ENCODE measurements at places on chromosomes 3 and 15.

DNA sequence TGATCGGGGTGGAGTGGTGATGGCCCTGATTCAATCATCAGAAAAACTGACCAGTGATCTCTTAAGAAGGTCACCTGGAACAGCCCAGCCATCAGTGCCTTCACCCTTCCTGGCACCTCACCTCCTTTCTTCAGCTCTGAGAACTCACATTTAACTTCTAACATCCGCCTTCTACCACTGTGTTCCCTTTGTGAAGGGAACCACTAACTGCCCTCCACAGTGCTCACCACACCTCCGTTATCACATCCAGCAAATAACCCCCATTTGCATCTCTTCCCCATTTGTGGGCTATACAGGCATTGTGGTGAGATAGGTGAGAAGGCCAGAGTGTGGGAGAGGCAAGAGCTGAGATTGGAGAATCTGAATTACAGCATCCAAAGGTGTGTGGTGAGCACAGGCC is 107.4 kb downstream of the PLCL2 start:
- DNase-seq, result no peak

- DNase-seq, result no peak
Measured at GRCh38 chr15:72382146-72382545, 6.3 kb upstream of the HEXA start.

GRCh38 chr15:68367992-68368391 is 64.0 kb downstream of the ITGA11 start:
- no peak for DNase-seq

DNA sequence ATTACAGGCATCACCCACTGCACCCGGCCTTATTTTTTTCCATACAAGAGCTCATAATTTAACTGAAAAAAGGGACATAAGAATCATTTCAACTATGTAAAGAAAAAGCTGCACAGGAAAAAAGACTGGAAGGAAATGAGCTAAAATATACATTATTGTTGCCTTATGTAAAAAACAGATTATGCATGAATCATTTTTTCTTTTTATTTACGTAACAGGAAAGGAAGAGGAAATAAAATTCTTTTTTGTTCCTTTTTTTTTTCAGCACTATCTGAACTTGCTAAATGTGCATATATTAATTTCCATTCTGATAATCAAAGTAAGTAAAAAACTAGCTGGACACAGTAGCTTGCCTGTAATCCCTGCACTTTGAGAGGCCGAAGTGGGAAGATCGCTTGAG is 12.1 kb downstream of the KIF9 start:
- DNase-seq, result no peak

DNA sequence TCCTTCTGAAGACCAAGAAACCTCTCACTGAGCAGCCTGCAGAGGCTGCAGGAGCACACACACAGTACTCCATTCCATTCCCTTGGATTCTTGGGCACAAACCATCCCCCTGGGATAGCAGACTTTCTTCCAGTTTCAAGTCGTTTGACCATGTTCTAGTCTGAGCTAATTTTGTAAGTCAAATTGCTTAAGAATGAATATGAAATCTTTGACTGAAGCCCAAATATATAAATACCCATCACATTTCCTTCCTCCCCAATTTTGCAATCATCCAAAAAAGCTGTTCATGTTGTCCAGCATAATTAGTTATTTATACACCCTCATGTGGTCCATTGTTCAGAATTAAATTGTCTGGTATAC is 231.2 kb upstream of the TPRG1 start:
- DNase-seq, result no peak

- DNase-seq, result no peak
Measured at GRCh38 chr3:136672457-136672856, 79.7 kb downstream of the STAG1 start.

- DNase-seq, result no peak
Measured at GRCh38 chr3:172354931-172355499, 93.2 kb downstream of the GHSR start.

DNA sequence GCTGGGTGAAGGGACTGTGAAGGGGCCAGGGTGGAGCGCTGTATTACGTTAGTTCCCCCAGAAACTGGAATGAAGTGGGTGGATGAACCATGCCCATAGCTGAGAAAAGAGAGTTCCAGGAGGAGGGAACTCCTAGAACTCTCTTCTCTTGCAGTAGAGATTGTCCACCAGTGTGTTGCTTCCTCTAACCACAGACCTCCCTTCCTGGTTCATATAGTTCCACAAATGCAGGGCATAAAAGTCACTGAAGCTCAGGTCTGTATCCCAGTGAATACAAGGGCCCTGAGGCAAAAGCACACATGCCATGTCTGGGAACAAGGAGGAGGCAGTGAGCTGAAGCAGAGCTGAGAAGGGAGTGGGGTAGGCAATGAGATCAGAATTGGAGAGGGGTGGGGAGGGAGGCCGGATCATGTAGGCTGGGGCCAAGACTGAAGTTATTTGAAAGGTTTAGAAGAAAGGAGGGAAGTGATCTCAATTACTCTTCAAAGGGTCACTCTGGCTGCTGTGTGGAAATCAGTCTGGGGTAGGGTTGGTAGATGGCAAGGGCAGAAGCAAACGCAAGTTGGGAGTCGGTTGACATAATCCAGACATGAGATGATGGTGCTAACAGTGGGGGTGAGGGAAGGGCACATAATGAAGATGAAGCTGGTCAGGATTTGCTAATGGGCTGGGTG is 6.5 kb downstream of the A4GNT start:
- DNase-seq, result no peak

DNA sequence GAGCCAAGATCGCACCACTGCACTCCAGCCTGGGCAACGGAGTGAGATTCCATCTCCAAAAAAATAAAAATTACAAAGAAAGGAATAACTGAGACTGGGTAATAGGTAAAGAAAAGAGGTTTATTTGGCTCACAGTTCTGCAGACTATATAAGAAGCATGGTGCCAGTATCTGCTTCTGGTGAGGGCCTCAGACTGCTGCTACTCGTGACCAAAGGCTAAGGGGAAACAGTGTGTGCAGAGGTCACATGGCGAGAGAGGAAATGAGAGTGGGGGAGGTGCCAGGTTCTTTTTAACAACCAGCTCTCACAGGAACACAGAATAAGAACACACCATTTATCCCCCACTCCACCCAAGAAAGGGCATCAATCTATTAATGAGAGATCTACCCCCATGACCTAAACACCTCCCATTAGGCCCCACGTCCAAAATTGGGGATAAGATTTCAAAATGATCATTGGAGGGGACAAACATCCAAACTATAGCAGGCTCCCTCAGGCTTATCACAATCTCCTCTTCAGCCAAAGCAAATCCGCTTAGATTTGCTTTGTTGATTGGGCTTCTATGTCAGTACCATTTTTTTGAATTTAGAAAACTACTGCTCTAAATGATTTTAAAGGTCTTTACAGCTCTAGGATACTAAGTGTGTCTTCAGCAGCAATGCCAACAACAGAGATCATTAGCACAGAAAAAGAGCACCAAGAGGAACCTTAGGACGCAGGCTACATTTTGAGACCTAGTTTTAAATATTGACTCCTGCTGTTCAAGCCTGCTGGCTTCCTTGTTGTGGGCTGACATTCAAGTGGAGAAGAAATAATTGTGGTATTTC is 84.2 kb upstream of the TBL1XR1 start:
- DNase-seq, result peak; percentile 12

DNA sequence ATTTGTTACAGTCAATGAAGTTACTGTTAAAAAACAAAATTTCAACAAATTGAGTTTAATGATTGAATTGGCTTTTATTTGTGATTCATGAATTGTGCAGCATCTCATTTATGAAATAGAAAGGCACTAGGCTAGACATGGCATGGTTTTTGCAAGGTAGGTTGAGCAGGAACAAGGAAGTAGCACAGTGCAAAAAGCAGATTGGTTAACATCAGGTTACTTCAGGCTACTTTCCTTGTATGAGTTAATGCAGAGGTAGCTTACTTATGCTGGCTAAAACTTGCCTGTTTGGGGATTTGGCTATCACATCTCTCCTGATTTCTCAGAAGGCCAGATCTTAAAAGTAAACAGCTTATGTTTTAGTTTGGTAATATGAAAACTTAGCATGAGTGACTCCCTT is 23.0 kb upstream of the SV2B start:
- no peak for DNase-seq

DNA sequence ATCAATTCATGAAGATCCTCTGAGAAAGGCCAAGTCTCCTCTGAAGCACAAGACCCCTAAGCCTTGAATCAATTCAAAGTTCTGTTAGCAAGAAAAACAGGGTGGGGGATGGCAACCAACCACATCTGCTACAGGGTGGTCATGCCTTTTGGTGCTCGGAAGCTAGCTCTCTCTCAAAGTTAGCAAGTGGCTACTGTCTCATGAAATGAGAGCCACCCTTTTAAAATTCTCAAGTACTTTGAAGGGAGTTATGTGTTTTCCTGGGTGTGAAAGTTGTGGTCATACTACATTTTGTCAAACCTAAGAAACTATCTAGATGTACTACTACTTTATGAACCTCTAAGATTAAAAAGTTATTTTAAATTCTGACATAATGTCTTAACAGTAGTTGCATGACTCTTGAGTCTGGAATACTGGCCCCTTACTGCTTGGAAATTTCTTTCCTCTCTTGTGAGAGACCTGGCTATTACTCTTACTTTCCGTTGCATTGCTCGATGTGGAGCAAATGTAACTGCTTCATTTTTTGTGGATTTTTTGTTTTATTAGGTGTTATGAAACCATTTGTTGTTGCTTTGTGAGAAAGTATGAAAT is 116.1 kb downstream of the CHST2 start:
- no peak for DNase-seq

DNA sequence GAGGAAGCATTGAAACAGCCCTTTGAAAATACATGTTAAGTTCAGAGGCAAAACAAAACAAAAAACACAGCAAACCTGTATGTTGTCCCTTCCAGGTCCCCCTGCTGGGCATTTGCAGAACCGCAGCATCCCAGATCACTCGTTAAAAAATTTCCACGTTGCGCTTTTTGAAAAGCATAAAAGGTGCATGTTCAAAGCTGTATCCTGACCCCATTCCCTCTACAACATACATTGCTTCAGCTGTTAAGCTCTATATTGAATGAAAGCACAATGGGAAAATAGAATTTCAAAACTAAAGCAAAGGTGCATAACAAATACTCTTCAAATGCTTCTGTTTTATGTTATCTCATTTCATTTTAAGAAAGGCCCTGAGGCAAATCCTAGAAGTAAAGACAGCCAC is 328.3 kb downstream of the THSD4 start:
- DNase-seq, result peak; percentile 15

- DNase-seq, result no peak
Measured at GRCh38 chr3:61595288-61595687, 33.9 kb downstream of the PTPRG start.

DNA sequence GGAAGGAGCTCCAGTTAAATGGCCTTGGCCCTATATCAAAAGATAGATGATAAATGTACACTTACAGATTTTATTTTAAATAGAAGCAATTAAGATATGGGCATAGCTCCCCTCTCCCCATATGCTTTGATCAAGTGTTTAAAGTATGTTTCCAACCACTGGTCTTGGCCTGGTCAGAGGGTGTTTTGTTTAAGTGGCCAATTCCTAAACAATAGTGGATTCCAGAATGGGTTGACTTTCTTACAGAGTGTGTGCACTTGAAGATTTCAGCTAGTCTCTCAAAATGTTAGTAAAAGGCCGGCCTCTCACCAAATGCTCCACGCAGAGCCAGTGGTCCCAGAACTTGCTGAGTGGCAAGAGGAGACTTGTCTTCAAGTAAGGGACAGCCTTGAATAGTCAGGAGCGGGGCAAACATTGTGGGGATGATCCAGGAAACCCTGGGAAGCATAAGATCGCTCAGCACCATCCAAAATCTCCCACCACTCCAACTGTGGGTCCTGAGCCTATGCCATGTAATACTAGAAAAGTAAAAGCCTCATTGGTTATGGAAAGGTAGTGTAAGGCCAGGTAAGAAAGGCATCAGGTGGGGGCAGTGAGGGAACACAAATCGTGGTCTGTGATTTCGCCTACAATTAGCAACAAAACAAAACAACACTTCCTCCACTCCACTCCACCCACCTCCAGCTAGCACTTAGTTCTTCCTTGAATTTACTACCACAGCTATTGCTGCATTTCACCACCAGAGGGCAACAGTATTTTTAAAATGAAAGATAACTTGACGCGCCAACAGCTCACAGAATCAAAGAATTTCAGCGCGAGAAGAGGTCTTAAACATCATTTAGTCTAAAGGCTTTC is 4.8 kb downstream of the RARRES1 start:
- peak; percentile 72 for DNase-seq

- no peak for DNase-seq
Measured at GRCh38 chr3:100480081-100480480, 12.3 kb upstream of the TMEM45A start.

- DNase-seq, result no peak
Measured at GRCh38 chr15:54810496-54810895, 386.2 kb downstream of the RSL24D1 start.

DNA sequence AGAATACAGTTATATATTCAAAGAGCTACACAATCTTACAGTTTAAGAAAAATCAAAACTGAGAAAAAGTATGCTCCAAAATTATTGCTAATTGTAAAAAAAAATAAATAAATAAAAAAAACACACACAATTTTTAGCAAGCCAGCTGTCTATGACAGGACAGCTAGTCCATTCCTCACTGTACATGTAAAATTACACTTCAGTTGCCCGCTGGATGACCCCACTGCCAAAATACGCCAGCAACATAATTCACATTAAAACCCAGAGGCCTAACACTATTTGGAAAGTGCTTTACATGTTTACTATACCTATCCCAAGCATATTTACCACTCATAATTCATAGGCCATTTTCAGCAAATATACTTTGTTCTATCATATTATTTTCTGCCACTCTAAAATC is 5.8 kb downstream of the MYO9A start:
- DNase-seq, result no peak

GRCh38 chr15:35168464-35168863 is 83.4 kb upstream of the NANOGP8 start:
- DNase-seq, result no peak

DNA sequence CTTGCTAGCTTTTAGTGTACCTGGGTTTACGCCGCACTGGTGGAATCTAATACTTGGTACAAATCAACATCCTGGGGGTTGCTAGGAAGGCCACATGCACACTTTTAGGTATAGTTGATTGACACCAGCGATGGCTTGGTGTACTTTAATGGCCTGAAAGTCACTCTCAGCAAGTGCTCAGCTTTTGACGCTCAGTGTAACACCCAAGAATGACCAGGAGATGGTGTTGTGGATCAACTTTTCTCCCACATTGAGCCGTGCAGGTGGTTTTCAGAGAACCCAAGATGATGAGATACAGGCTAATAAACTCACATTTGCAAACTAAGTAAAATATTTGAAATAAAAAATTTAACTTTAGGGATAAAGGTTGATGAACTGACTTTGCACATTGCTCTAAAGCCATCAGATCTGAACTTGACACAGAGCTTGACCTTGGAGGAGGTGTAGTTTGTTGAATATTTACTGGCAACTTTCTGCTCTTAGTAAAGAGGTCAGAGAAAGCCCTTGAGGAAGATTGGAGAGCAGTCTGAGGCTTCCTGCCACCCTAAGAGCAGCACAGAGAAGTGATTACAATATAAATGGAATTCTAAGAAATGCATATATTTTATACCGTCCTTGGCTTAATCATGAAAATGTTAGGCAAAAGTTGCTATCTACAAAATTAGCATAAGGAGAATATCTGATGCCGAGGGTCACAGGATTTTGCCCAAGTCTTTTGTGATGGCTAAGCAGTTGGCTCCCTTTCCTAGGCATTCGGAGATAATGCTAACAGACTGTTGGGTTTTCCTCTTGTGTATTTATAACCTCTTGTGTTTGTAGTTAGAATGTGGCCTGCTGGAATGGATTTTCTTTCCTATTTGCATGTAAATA is 143.4 kb upstream of the RASGRP1 start:
- DNase-seq, result peak; percentile 62

- DNase-seq, result no peak
Measured at GRCh38 chr15:56293495-56294292, 50.0 kb upstream of the RFX7 start.

- DNase-seq, result no peak
Measured at GRCh38 chr15:90402223-90402622, 14.2 kb downstream of the IQGAP1 start.
